ENCODE measurements at places on chromosomes 4 and X. TPM values are rescaled to one million over a fixed set of nuclear protein-coding genes. Genes with fewer than 3 reads are reported as not detected.

RGN gene
- 19.6 TPM for total RNA-seq

TMPRSS11F gene
- not detected for total RNA-seq

AMBN gene
- not detected for total RNA-seq

RHOXF1 gene
- not detected for total RNA-seq

SYP gene
- total RNA-seq, result 3.5 TPM

SPARCL1 gene
- total RNA-seq, result 234 TPM

FRYL gene
- total RNA-seq, result 90.4 TPM

NHS gene
- total RNA-seq, result 11.9 TPM

PPP1R2C gene
- total RNA-seq, result not detected

ANAPC4 gene
- total RNA-seq, result 30.0 TPM

ZBTB33 gene
- total RNA-seq, result 22.3 TPM

UGT8 gene
- total RNA-seq, result 21.0 TPM

IL15 gene
- 25.3 TPM for total RNA-seq

DOK7 gene
- 0.78 TPM for total RNA-seq

NAP1L3 gene
- 3.4 TPM for total RNA-seq

IL1RAPL2 gene
- total RNA-seq, result not detected

- H3K27ac ChIP-seq, result no peak overlapping the region
- no peak for DNase-seq
- H3K36me3 ChIP-seq, result no peaks in the 10 kb centered on the region
- no peaks in the 10 kb centered on the region for H3K4me1 ChIP-seq
- no peak overlapping the region for H3K4me3 ChIP-seq
Observed at GRCh38 chr4:108450236-108450898, 170.0 kb upstream of the RPL34 start.

GRCh38 chrX:9747644-9748043 lies 18.0 kb downstream of the GPR143 start:
- H3K4me3 ChIP-seq, result no peak overlapping the region
- H3K4me1 ChIP-seq, result no peaks in the 10 kb centered on the region
- H3K27me3 ChIP-seq, result no peaks in the 10 kb centered on the region
- H3K36me3 ChIP-seq, result no peaks in the 10 kb centered on the region
- H3K27ac ChIP-seq, result no peak overlapping the region
- DNase-seq, result no peak

- DNase-seq, result no peak
- H3K27me3 ChIP-seq, result no peaks in the 10 kb centered on the region
- no peak overlapping the region for H3K27ac ChIP-seq
- H3K4me1 ChIP-seq, result peaks cover 7% of the 10 kb centered on the region
Observed at GRCh38 chr4:101695176-101695575, 95.4 kb upstream of the BANK1 start.

GRCh38 chr4:26583538-26583864 lies 383 bp upstream of the TBC1D19 start:
- H3K4me3 ChIP-seq, result peak overlapping the region; percentile 50
- H3K36me3 ChIP-seq, result no peaks in the 10 kb centered on the region
- H3K27ac ChIP-seq, result peak overlapping the region; percentile 31
- DNase-seq, result no peak

DNA sequence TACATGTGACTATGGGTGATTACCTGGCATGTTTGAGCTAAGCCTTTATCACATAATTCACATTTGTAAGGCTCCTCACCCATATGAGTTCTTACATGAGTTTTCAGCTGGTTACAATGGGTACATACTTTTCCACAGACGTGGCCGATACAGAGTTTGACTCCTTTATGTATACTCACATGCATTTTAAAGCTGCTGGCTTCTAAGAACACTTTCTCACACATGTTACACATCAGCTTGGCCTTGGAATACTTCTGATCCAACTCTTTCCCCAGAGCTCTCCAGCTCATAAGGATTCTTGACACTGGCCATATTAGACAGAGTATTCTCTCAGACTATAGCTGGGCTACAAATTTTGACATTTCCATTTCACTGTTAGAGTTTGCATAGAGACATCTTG lies 66.3 kb downstream of the TAB3 start:
- H3K4me3 ChIP-seq, result no peak overlapping the region
- no peaks in the 10 kb centered on the region for H3K4me1 ChIP-seq
- no peaks in the 10 kb centered on the region for H3K27me3 ChIP-seq
- H3K27ac ChIP-seq, result no peak overlapping the region
- H3K36me3 ChIP-seq, result no peaks in the 10 kb centered on the region

- H3K4me3 ChIP-seq, result no peak within 1 kb of the TSS
- H3K36me3 ChIP-seq, result no peaks in the 10 kb centered on the region
- H3K27ac ChIP-seq, result no peak within 1 kb of the TSS
- no peaks in the 10 kb centered on the region for H3K4me1 ChIP-seq
Observed at GRCh38 chr4:99574530-99575324, at the start of gene MTTP. Gene MTTP, plus strand, starts transcription at chr4:99574824. Its CDS starts 86 bp downstream, at chr4:99574910.

- no peak overlapping the region for H3K4me3 ChIP-seq
- no peak overlapping the region for H3K27ac ChIP-seq
- DNase-seq, result no peak
- H3K27me3 ChIP-seq, result no peaks in the 10 kb centered on the region
Observed at GRCh38 chr4:79585834-79586233, 177.8 kb upstream of the GK2 start.

DNA sequence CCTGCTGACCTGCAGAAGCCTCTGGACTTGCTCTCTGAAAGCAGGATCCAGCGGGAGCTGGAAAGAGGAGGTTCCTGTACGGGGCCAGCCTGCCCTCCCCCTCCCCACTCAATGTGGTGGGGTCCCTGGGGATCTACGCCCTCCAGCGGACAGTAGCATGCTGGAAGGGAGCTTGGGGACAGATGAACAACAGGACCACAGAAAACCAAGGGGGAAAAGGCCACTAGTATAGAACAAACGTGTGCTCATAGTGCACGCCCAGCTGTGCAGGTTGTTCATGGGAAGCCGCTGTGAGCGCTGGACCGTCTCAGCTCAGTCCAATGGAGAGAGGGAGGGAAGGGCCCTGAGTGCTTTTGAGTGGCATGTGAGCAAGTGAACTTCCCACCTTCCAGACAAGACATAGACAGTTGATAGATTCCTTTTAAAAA lies 15.8 kb downstream of the HMX1 start:
- DNase-seq, result peak; percentile 53
- H3K4me1 ChIP-seq, result peaks cover 13% of the 10 kb centered on the region

DNA sequence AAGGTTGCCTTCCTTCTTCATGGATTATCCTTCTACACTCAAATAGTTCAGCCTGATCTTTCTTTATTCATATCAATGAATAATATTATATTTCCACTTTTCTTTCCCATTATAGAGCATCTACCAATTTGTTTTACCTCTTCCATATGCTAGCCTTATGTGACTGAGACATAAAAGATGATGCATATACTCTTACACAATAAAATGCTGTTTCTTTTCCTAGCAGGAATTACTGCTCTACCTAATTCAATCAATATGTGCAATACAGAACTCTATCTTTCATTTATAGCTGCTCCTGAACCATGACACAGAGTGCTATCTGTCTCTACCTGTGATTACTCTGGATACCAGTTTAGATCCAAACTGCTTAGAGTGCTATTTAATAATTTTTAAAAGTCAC lies 2334.0 kb downstream of the PCDH7 start:
- no peak overlapping the region for H3K4me3 ChIP-seq
- DNase-seq, result no peak
- no peak overlapping the region for H3K27ac ChIP-seq
- no peaks in the 10 kb centered on the region for H3K4me1 ChIP-seq

GRCh38 chr4:172045981-172046380 lies 232.8 kb downstream of the GALNTL6 start:
- H3K4me1 ChIP-seq, result no peaks in the 10 kb centered on the region
- H3K36me3 ChIP-seq, result no peaks in the 10 kb centered on the region
- H3K27ac ChIP-seq, result no peak overlapping the region
- no peak for DNase-seq

DNA sequence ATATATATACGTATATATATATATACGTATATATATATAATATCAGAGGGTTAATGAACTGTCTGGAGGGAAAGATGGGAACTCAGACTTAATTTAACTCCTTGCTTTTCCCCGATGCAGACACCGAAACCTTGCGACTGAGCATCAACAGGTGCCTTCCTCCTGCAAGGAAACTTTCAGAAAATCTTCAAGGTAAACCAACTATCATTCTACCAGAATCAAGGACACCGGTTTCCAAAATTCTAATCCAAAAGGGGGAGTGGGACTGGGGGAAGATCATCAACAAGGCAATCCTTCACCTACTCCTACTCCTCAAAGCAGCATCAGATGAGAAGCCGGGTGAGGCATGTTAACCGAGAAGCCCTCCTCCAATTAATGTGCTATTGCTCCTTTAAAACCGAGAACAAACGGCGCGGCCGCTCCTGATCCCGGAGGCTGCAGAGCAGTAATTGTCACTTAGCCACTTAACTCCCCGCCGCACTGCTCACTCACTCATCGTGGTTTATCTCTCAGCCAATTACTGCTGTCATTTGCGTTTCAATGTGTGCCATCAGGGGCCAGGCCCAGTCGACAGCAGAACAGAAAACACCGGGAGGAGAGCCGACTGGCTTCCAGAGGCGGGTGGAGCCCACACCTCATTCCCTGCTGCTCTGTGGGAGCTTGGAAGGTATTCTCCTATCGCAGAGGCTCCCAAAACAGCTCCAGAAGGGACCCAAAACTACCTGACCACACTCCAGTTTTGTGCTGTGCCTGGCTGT lies 61.7 kb downstream of the MAML3 start:
- peaks cover 58% of the 10 kb centered on the region for H3K4me1 ChIP-seq
- H3K27ac ChIP-seq, result peak overlapping the region; percentile 37
- H3K4me3 ChIP-seq, result peak overlapping the region; percentile 1
- no peaks in the 10 kb centered on the region for H3K36me3 ChIP-seq

- H3K27ac ChIP-seq, result peak overlapping the region; percentile 66
- no peak overlapping the region for H3K4me3 ChIP-seq
- H3K4me1 ChIP-seq, result peaks cover 36% of the 10 kb centered on the region
- H3K27me3 ChIP-seq, result no peaks in the 10 kb centered on the region
- H3K36me3 ChIP-seq, result no peaks in the 10 kb centered on the region
Observed at GRCh38 chr4:124941267-124941666, 228.7 kb upstream of the ANKRD50 start.

GRCh38 chr4:24871210-24871609 lies 41.6 kb downstream of the CCDC149 start:
- no peaks in the 10 kb centered on the region for H3K27me3 ChIP-seq
- H3K36me3 ChIP-seq, result peaks cover 6% of the 10 kb centered on the region
- H3K4me3 ChIP-seq, result no peak overlapping the region
- no peak overlapping the region for H3K27ac ChIP-seq

GRCh38 chr4:71366766-71367165 lies 27.9 kb downstream of the SLC4A4 start:
- no peaks in the 10 kb centered on the region for H3K36me3 ChIP-seq
- no peak overlapping the region for H3K4me3 ChIP-seq
- H3K27ac ChIP-seq, result no peak overlapping the region
- no peak for DNase-seq

GRCh38 chrX:68354879-68355628 lies 78.2 kb downstream of the OPHN1 start:
- no peak overlapping the region for H3K4me3 ChIP-seq
- no peaks in the 10 kb centered on the region for H3K36me3 ChIP-seq
- DNase-seq, result no peak
- no peak overlapping the region for H3K27ac ChIP-seq
- no peaks in the 10 kb centered on the region for H3K4me1 ChIP-seq

DNA sequence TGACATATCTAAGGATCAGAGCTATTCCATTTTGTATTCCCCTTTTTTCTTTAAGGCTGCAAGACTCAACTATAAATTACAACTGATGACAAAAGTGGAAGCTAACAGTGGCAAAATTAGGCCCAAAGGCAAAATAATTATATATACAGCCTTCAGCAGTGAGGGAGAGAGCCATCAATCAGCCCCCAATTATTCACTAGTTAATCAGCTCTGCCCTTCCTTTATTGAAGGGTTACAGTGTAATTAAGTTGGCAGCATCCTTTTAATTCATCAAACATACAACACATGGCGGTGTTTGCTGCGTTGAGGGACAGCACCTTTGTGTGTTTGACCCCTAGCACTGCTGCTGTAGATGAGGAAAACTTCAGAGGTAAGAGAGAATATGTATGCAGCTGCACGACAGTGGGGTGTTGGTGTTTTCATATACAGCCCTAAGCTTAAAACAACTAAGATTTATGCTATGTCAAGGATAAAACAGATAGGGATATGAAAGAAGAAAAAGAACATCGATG lies 973.9 kb upstream of the POU3F4 start:
- no peaks in the 10 kb centered on the region for H3K27me3 ChIP-seq
- no peak overlapping the region for H3K4me3 ChIP-seq
- no peak for DNase-seq
- H3K27ac ChIP-seq, result no peak overlapping the region
- H3K36me3 ChIP-seq, result no peaks in the 10 kb centered on the region

- no peaks in the 10 kb centered on the region for H3K36me3 ChIP-seq
- no peaks in the 10 kb centered on the region for H3K27me3 ChIP-seq
- H3K27ac ChIP-seq, result no peak overlapping the region
Observed at GRCh38 chrX:72006461-72006860, 95.8 kb downstream of the NHSL2 start.

GRCh38 chrX:78514852-78515251 lies 144.3 kb downstream of the RTL3 start:
- DNase-seq, result no peak
- no peaks in the 10 kb centered on the region for H3K36me3 ChIP-seq
- no peaks in the 10 kb centered on the region for H3K4me1 ChIP-seq
- H3K4me3 ChIP-seq, result no peak overlapping the region
- H3K27me3 ChIP-seq, result no peaks in the 10 kb centered on the region
- no peak overlapping the region for H3K27ac ChIP-seq

GRCh38 chrX:107632346-107632745 lies 4.0 kb downstream of the PRPS1 start:
- no peak overlapping the region for H3K27ac ChIP-seq
- no peaks in the 10 kb centered on the region for H3K36me3 ChIP-seq
- no peak overlapping the region for H3K4me3 ChIP-seq
- H3K27me3 ChIP-seq, result no peaks in the 10 kb centered on the region

GRCh38 chrX:119495734-119496726 lies 27.8 kb downstream of the SLC25A5 start:
- H3K4me1 ChIP-seq, result peaks cover 8% of the 10 kb centered on the region
- DNase-seq, result no peak
- H3K27ac ChIP-seq, result peak overlapping the region; percentile 71
- no peaks in the 10 kb centered on the region for H3K36me3 ChIP-seq

GRCh38 chrX:11702420-11702819 lies 36.7 kb upstream of the ARHGAP6 start:
- H3K36me3 ChIP-seq, result no peaks in the 10 kb centered on the region
- no peak overlapping the region for H3K4me3 ChIP-seq
- DNase-seq, result no peak
- no peaks in the 10 kb centered on the region for H3K4me1 ChIP-seq

DNA sequence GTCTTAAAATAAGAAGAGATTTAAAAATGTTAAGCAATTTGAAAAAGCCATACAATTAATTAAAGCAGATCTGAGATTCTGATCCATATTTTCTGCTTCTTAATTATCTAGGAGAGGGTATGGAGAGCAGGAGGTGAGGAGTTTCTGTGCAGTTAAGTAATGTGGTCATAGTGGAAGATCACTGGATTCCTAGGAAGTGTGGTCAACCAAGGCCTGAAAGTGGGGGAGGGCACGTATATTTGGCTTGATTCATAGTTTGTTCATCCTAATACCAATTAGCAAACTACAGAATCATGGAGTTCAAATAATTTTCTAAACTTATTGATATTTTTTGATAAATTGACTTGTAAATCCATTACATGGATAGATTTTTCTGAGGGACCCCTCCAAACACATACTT lies 768.3 kb downstream of the RAPGEF2 start:
- H3K27me3 ChIP-seq, result no peaks in the 10 kb centered on the region
- H3K4me3 ChIP-seq, result no peak overlapping the region
- no peak overlapping the region for H3K27ac ChIP-seq

GRCh38 chrX:10198254-10198653 lies 41.5 kb downstream of the CLCN4 start:
- H3K4me1 ChIP-seq, result no peaks in the 10 kb centered on the region
- no peaks in the 10 kb centered on the region for H3K36me3 ChIP-seq
- H3K4me3 ChIP-seq, result no peak overlapping the region
- no peak overlapping the region for H3K27ac ChIP-seq
- DNase-seq, result no peak
- H3K27me3 ChIP-seq, result no peaks in the 10 kb centered on the region

Data from thyroid gland (tissue), 4 donors.